ENCODE measurements at places on chromosomes 3 and 15. TPM values are rescaled to one million over a fixed set of nuclear protein-coding genes. Genes with fewer than 3 reads are reported as not detected.
A peak's percentile ranks its signal among the peaks of the same experiment; 100 is the strongest.

DNA sequence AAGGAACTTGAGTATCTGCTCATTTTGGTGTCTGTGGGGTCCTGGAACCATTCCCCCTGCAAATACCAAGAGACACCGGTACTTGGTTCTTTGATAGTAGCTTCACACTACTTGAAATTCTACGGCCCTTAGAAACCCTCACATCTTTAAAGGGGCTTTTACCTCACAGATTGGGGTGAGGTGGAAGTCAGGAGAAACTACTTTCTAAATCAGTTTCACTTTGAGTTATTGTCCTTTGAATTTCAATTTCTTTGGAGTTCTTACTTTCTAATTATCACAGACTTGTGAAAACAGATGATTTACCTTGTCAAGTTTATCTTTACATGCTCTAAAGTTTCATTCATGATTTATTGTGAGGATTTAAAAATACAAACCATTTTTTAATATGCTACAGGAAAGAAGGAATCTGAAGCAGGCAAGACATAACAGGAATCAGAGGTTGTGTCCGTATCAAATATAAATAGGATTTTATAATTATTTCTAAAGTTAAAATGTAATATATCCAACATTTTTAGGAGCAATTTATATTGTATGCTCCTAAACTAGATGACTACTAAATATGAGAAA is 98.9 kb downstream of the NEDD4 start:
- no peak overlapping the region for H3K27ac ChIP-seq
- no peak overlapping the region for H3K4me3 ChIP-seq
- no peaks in the 10 kb centered on the region for H3K36me3 ChIP-seq
- H3K27me3 ChIP-seq, result no peaks in the 10 kb centered on the region

DNA sequence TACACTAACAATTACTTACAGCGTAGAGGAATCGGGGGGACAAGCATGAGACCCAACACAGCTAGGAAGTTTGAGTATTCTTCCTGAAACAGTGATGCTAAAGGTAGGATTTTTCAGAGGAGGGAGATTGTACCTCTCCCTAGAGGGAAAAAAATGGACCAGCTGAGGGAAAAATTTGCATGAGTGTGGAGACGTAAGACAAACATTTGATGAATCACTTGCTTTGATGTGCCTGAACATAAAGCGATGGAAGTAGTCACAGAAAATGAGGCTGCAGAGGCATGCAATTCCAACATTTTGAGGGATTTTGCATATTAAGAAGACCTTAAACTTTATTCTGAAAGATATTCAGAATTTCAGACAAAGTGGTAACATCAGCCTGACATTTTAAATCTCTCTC is 102.2 kb downstream of the COL6A6 start:
- no peaks in the 10 kb centered on the region for H3K4me1 ChIP-seq
- H3K4me3 ChIP-seq, result no peak overlapping the region
- no peak for DNase-seq
- no peaks in the 10 kb centered on the region for H3K27me3 ChIP-seq
- H3K36me3 ChIP-seq, result no peaks in the 10 kb centered on the region

- H3K27me3 ChIP-seq, result no peaks in the 10 kb centered on the region
- no peaks in the 10 kb centered on the region for H3K36me3 ChIP-seq
- DNase-seq, result no peak
- no peaks in the 10 kb centered on the region for H3K4me1 ChIP-seq
Measured at GRCh38 chr3:21752749-21753347, 1.8 kb upstream of the ZNF385D start.

GRCh38 chr15:67917636-67918035 is 77.8 kb upstream of the RNU6-1 start:
- no peaks in the 10 kb centered on the region for H3K27me3 ChIP-seq
- no peak overlapping the region for H3K4me3 ChIP-seq
- H3K36me3 ChIP-seq, result no peaks in the 10 kb centered on the region
- no peak overlapping the region for H3K27ac ChIP-seq

DNA sequence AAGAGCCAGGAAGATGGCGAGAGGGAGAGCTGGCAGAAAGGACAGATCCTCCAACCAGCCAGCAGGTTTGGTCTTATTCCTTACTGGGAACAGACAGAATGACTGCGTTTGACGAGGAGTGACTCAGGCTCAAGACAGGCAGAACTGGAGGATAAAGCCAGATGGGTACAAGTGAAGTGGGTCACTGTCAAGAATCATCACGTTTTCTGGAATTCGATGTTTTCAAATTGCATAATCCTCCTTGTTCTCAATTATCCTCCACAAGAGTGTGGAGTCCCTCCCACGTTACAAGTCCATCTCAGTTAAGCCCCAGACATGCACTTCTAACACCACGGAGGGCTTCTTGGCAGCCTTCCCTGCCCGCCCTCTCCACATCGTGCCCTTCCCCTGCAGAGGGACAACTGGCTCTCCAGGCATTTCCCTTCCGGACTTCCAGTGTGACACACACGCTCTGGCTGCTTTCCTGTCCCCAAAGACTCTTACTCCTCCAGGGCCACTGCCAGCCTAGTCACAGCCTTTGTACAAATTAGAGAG is 183.1 kb downstream of the CHST2 start:
- H3K4me3 ChIP-seq, result no peak overlapping the region
- no peak overlapping the region for H3K27ac ChIP-seq
- H3K36me3 ChIP-seq, result no peaks in the 10 kb centered on the region
- no peak for DNase-seq

The ARHGAP31 gene
- total RNA-seq, result 5.7 TPM

The CLDN18 gene
- 2.0 TPM for total RNA-seq

DNA sequence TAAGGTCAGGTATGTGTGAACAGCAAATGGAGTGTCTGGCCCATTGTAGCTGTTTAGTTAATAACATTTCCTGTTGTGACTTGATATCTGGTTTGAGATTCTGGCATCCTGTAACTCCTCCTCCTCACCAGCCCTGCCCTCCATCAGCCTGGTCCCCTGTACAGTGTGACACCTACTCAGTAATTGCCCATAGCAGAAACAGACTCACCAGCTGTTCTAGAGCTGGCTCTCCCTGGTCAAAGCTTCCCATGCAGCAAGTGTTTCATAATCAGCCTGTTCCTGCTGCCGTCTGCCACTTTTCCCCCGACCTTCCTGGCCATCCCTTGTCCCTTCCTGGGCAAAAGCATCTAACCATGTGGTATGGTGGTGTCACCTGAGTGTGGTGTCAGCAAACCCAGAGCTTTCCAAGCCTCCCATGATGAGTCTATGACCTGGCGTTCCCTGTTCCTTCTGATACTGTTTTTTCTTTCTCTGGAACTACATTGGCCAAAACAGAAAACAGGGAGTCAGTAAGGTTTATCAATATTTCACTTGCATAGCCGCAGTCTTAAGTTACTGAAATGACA is 55.4 kb downstream of the B3GALNT1 start:
- H3K4me1 ChIP-seq, result no peaks in the 10 kb centered on the region
- H3K36me3 ChIP-seq, result no peaks in the 10 kb centered on the region
- H3K27ac ChIP-seq, result no peak overlapping the region
- H3K27me3 ChIP-seq, result no peaks in the 10 kb centered on the region

GRCh38 chr15:99085413-99086326 is 19.2 kb upstream of the SYNM start:
- H3K36me3 ChIP-seq, result no peaks in the 10 kb centered on the region
- H3K4me1 ChIP-seq, result no peaks in the 10 kb centered on the region
- no peak for DNase-seq
- H3K27me3 ChIP-seq, result no peaks in the 10 kb centered on the region
- H3K4me3 ChIP-seq, result no peak overlapping the region

DNA sequence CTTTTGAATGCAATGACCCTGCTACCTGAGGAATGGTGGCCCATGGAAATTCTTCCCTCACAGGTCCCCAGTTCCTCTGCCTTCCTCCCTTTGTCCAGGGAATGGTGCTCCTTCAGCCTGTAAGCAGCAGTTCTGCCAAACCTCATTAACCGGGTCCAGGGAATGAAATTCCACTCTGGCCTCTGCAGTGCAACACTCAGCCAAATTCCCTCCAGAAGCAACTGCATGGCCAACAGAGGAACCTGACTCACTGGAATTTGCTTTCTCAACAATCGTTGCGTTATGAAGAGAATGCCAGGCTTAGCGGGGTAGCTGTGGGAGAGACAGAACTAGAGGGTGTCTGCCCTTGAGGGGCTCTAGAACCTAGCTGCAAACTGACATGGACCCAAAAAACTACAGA is 449.4 kb upstream of the PROK2 start:
- H3K36me3 ChIP-seq, result no peaks in the 10 kb centered on the region
- H3K4me3 ChIP-seq, result no peak overlapping the region
- H3K27ac ChIP-seq, result no peak overlapping the region
- DNase-seq, result peak; percentile 26

GRCh38 chr3:144051211-144051610 is 79.6 kb downstream of the DIPK2A start:
- no peaks in the 10 kb centered on the region for H3K36me3 ChIP-seq
- H3K4me3 ChIP-seq, result no peak overlapping the region
- no peak for DNase-seq
- H3K27ac ChIP-seq, result no peak overlapping the region
- H3K27me3 ChIP-seq, result no peaks in the 10 kb centered on the region

DNA sequence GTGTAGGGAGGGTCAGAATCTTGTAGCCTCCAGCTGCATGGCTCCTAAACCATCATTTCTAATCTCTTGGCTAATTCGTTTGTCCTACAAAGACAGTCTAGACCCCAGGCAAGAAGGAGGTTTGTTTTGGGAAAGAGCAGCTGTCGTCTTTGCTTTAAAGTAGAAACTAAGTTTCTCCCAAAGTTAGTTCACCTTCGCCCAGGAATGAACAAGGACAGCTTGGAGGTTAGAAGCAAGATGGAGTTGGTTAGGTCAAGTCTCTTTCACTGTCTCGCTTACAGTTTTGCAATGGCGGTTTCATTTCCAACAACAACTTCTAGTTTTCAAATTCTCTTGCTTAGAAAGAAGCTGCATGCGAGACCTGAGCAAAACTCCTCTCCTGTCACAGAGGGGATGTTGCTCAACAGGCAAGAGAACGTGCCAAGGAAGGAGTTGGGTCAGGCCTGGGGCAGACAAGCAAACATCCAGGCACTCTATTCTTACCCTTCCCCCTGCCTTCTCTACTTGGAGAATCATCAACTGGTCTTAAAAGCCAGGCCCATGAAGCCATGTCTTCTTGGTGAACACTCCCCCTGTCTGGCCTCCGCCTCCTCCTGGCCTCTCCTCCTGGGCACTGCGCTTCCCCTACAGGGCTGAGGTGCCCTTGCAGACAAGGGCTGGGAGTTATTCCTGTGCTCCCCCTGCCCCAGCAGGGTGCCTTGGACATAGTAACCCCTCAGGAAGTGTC is 57.6 kb downstream of the TMEM44 start:
- H3K4me1 ChIP-seq, result peaks cover 16% of the 10 kb centered on the region
- H3K27me3 ChIP-seq, result no peaks in the 10 kb centered on the region
- H3K4me3 ChIP-seq, result no peak overlapping the region
- no peak for DNase-seq

- H3K36me3 ChIP-seq, result no peaks in the 10 kb centered on the region
- H3K27me3 ChIP-seq, result no peaks in the 10 kb centered on the region
- H3K4me3 ChIP-seq, result no peak overlapping the region
- no peak for DNase-seq
Measured at GRCh38 chr3:86229775-86230094, 761.2 kb downstream of the VGLL3 start.

DNA sequence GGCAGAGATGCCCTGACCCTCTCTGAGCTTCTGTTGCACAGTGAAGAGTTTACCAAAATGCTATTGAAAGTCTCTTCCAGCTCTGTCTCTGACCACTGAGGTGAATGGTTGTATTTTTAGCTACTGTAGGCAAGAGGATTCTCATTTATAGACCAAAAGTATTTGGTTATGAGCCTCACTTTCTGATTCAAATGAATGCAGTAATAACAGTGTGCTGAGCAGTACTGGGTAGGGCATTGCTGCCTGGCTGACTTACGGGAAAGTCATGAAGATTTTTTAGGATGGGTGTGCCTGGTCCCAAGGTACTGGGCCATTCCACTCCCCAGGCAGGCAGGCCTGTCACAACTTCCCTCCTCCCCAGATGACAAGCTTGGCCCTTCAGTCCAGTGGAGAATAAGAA is 15.5 kb downstream of the PLA1A start:
- no peaks in the 10 kb centered on the region for H3K27me3 ChIP-seq
- H3K27ac ChIP-seq, result no peak overlapping the region
- DNase-seq, result no peak

GRCh38 chr3:48273594-48274211 is 32.8 kb downstream of the ZNF589 start:
- H3K4me3 ChIP-seq, result no peak overlapping the region
- peak; percentile 69 for DNase-seq
- H3K4me1 ChIP-seq, result peaks cover 18% of the 10 kb centered on the region
- no peaks in the 10 kb centered on the region for H3K36me3 ChIP-seq

DNA sequence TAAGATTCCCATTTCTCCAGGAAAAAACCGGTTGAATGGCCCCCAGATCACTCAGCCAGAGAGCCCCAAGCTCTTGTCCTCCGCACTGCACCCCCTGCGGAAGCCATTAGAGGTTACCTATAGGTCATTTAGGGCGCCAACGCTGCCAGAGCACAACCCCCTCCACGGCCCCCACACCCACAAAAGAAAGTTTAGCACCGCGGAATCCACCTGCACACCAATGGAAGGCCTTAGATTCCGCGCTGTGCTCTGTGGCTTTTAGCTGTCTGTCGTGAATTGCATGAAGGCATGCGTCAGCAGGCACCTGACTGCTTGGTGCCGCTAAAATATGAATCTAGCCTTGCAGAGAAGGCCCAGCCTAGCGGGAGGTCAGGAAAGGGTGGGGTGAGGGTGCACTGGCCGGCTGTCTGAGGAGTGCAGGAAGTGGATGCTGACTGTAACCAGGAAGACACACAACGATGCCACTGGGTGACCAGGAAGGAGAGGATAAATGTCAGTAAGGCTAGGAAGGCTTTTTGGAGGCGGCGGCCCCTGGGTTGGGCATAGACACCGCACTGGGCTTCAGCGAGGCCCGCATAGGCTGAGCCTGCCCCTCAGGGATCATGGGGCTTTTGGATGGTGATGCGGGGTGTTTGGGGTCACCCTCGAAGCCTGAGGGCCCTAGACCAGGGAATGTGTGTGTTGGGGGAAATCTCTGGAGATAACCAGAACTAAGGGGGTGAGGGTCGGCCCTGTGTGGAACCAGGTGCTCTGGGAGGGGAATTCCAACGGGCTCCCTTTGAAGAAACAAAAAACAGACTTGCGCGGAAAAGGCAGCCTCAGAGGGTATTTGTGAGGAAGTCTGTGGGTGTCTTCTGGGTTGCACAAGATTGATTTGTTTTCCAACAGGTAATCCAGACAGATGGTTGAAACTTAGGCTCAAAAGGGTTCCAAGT is 976 bp upstream of the NUP210 start:
- peaks cover 32% of the 10 kb centered on the region for H3K4me1 ChIP-seq
- H3K4me3 ChIP-seq, result no peak overlapping the region
- DNase-seq, result no peak
- no peaks in the 10 kb centered on the region for H3K27me3 ChIP-seq

GRCh38 chr3:79167651-79168416 is 600.0 kb downstream of the ROBO1 start:
- no peak for DNase-seq
- H3K36me3 ChIP-seq, result no peaks in the 10 kb centered on the region
- H3K4me1 ChIP-seq, result no peaks in the 10 kb centered on the region

The CFAP100 gene
- not detected for total RNA-seq

DNA sequence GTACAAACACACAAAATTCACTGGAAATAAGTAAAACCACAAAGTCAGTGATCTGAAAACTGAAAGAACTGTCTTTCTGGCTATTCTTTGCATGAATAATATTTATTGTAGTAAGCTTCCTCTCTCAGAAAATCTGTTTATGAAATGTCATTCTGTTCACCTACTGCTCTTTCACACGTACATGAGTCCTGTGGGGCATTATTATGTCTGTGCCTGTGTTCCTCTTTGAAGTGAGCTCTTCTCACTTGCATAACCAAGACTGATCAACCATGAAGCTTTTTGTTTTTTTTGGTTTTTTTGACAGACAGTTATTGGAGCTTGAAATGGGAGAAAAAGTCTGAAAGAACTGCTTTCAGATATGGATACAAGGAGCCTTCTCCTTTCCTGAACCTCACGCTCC is 195.8 kb downstream of the PLCH1 start:
- no peaks in the 10 kb centered on the region for H3K27me3 ChIP-seq
- no peaks in the 10 kb centered on the region for H3K4me1 ChIP-seq
- H3K36me3 ChIP-seq, result no peaks in the 10 kb centered on the region
- no peak for DNase-seq

The PRRT3 gene
- total RNA-seq, result 3.9 TPM

The ISLR gene
- total RNA-seq, result 15.8 TPM

The FLNB gene
- 121 TPM for total RNA-seq

Data from body of pancreas (tissue), 4 donors.